Karpas-422 (cell line): ENCODE measurements at places on chromosomes 1 and 21.

DNA sequence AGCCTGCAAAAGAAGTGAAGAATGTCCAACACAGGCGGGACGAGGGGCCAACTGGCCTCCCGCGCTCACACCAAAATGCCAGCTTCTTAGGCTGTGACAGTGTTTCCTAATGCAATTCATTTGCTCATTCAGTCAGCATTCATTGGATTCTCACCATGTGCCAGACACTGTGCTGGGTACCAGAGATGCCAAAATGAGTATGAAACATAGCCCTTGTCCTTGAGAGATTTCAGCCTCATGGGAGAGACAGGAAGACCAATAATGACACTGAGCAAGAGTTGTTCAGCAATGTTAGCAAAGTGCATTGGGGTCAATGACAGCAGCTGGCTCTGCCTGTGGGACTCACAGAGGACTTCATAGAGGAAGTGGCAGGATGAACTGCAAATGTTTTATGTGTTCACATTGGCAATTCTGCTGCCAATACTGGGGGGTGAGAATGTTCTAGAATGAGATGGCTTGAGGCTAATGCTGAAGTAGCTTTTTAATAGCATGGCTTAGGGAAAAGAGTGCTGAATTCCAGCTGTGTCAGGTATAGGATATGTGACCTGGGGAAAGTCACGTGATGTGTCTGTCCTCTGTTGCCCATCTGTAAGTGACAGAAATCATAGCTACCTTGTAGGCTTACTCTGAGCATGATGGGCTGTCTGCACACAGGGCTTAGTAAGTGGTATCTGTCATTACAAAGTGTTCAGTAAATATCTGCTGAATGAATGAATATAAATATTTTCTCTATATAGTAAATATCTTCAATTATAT, 58.3 kb upstream of the KIF26B start:
- DNase-seq, result no peak

DNA sequence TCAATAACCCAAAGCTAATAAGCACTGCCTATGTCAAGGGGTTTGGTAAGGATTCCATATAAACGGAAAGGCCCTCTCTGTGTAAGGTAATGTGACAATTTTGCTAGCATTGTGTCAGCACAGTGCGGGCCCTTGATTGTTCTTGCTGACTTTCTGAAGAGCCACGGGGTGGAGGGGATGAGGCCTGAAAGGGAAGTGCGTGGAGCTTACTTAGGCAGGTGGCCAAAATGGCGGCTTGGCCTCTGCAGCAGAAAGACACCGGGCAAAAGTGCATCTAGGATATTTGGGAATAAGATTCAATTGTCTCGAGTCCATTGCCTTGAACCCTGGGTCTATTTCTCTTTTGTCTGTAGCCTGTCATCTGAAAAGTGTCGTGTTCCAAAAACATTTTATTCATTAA, 114.3 kb downstream of the TGFB2 start:
- no peak for DNase-seq

GRCh38 chr1:164017239-164017638, 541.7 kb upstream of the PBX1 start:
- DNase-seq, result no peak

- DNase-seq, result no peak
These were observed 135.9 kb upstream of the CHRM3 start for GRCh38 chr1:239250353-239251035.

- no peak for DNase-seq
These were observed 50.1 kb downstream of the CLDN17 start for GRCh38 chr21:30116479-30116878.

- no peak for DNase-seq
These were observed 3.5 kb downstream of the TNFRSF14 start for GRCh38 chr1:2559509-2560298.

GRCh38 chr1:18614069-18614735, 16.4 kb upstream of the PAX7 start:
- DNase-seq, result no peak

DNA sequence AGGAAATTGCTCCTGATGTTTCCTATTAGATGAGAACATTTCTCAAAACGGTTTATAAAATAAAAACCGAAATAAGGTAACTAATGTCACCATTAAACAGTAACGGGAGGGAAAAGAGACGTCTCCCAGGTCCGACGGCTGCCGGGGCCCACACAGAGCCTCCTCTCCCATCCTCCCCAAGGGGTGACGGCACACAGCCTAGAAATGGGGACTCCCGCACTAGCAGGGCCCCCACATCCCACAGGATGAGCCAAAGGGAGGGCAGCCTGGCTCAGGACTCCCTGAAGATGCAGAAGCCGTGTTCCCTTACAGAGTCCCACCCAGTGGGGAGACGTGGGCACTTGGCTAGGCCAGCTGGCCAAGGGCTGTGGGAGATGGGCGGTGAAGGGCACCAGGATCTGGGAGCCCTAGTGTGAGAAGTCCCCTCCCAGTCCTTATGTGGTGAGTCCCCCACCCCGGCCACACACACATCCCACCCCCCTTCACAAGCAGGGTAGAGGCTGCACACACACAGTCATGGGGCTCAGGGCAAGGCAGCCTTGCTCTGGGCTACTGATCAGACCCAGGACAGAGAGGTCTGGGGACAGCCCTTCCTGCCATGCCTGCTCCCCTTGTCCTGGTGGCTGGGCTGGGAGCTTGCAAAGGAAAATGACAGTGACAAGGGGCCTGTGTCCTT, 3.3 kb downstream of the KRTAP10-3 start:
- DNase-seq, result no peak

DNA sequence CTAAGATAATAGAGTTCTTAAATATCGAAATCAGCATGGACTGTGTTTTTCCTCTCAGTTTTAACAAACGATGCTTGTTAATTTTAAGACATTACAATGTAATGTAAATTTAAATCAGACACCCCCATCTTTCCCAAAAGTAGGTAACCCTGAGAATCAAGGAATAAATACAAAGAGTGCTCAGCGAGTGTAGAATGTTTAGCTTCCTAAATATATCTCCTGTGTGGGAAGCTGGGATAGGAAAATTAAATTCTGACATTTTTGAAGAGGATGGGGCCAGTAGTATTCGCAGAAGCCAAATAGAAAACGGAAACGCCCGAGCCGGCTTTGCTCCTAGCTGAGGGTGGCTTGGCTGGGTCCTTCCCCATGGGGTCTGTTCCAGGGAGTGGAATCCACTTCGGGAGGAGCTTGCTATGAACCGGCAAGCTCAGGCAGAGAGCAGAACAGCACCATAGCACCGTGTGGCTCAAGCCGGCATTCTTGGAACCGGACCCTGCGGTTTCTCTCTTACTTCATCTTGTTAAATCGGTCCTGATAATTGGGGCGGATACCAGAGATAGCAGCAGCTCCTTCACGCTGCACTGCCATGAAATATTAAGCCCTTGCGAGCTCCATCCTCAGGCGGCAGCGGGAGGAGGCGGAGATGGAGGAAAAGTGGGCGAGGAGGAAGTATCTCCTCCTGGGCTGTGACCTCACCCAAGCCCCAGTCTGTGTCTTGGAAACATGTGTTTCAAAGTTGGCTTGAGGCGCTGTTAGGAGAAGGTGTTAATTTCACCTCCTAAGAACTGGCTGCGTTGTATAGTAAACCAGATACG, 24.9 kb downstream of the MAP3K7CL start:
- no peak for DNase-seq

DNA sequence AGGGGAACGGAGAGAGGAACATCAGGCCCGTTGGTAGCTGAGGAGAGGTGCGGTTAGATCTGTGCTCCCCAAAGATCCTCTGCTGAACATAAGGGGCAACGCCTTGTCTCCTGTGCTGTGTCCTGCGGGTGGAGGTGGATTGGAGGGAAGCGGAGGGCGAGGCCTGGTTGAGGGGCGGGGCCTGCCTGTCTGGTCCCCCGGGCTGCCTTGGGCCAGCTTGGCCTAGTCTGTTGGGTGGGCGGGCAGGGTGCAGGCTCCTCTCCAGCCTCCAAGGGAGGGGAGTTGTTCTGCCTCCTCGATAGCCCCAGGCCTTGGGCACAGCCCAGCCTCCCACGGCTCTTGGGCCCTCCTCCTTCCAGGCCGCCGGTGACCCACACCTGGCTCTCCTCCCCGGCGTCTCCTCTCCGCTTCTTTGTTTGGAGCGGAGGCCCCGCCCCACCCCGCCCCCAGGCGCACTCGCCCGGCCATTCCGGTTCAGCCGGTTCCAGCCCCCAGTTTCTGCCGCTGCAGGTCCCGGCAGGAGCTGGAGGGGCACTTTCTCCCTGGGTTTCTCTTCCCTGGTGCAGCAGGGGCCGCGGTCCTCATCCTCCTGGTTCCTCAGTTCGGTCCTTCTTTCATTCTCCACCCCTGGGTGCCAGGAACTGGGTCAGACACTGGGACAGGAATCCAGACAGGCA, 19.4 kb downstream of the PTPRF start:
- DNase-seq, result no peak

GRCh38 chr1:161801955-161802354, 35.8 kb downstream of the ATF6 start:
- DNase-seq, result no peak

DNA sequence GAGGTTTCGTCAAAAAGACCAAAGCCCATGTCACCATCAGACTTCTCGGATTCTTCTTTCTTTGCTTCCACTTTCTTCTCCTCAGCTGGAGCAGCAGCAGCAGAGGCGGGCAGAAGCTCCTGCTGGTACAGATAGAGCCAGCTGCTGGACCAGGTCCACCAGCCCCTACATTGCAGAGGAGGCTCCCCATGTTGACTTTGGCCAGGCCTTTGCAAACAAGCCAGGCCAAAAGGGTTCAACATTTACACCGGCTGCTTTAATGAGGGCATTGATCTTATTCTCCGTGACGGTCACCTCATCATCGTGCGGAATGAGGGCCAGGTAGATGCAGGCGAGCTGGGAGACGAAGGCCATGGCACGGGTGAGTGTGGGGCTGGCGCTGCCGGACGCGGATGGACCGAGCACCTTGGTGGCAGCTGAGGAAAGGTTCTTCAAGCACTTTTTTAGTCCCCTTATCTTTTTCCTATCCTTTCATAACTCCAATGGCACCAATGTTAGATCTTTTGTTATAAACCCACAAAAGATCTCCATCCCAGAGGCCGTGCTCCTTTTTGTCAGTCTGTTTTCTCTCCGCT, 358.5 kb downstream of the RGS7 start:
- no peak for DNase-seq

- no peak for DNase-seq
These were observed 136.3 kb downstream of the CDC42BPA start for GRCh38 chr1:227182012-227182411.

DNA sequence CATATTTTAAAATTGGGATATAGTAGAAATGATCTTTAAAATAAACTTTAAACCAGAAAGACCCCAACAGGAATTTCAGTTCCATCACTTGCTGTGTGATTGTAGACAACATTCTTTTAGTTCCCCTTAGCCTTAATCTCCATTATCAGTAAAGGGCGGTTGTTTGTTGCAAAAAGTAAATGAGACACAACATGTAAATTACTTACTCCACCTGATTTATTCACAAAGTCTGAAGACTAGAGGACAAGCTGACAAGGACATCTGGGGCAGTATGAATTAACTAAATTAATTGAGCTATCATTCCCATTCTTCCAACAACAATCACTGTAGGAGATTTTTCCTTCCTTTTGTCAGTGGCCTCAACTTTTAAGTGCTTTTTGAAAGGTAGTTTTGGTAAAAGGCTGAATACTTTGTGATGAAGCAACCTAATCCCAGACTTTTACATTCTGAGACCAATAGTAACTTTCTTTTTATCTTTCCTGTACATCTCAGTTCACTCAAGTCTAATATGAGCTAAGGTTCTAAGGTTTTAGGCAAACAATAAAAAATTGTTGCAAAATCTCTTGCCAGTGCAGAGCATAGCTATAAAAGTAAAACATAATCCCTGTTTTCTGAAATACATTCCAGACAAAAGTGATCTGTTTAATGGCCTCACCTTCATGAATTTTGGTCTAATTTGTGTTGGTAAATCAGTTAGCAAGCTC, 6.2 kb downstream of the SLC19A2 start:
- no peak for DNase-seq

DNA sequence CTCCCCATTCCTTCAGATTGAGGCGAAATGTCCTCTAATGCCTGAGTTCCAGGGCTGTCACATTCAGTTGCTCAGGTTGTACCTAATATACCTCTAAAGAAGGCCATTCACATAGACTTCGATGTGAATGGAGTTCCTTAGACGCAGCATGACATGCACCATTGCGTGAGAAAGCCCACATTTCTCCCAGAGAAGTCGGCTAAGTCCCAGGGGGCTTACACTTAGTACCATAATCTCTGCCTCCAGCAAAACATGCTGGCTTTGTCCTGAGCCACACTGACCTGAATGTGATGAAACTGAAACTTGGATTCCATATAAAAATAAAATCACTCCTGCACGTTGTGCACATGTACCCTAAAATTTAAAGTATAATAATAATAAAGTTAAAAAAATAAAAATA, 23.2 kb upstream of the SLC2A1 start:
- no peak for DNase-seq

- no peak for DNase-seq
These were observed 8.6 kb downstream of the NR5A2 start for GRCh38 chr1:200035956-200036618.

- no peak for DNase-seq
These were observed 17.4 kb downstream of the PEA15 start for GRCh38 chr1:160222546-160222945.

DNA sequence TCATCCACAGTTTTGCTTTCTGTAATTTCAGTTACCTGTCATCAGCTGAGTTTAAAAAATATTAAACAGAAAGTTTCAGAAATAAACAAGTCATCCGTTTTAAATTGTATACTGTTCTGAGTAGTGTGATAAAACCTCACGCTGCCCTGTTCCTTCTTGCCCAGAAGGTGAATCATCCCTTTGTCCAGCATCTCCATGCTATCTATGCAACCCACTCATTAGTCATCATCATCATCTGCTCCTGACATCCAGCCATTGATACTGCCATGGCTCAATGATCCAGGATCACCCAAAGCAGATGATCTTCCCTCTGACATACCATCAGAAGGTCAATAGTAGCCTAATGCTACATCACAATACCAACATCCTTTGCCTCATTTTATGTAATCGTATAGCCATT, 198.3 kb downstream of the SLC44A5 start:
- DNase-seq, result no peak

DNA sequence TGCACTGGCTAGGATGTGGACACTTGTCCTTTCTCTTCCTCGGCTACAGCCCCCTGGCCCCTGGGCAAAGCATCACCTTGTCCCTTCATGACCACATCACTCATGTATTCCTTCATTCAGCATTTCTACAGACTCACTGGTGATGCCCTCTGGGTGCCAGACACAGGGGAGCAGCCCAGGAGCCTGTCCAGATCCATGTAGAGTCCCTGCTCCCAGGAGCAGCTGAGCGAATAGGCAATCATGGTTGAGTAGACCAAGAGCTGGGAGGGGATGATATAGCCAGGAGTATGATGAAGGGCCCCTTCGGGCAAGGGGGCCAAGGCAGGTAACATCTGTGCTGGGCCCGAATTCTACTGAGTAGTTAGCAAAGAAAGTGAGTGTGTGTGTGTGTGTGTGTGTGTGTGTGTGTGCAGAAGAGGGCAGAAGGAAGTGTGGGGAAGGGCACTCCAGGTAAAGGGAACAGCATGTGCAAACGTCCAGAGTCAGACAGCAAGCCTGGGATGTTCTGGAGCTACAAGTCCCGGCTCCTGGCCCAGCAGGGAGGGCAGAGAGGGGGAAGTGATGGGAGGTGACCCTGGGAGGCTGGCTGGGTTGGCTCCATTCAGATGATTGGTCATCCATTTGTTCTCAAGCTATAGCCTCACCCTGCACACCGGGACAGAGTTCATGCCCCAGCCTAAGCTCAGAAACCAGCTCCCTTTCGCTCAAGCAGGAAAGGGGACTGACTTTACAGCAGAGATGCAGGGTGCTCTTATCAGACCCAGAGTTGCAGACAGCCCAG, 21.0 kb upstream of the PIK3CD start:
- DNase-seq, result no peak

- DNase-seq, result no peak
These were observed 415.3 kb upstream of the CAMK1G start for GRCh38 chr1:209168204-209168603.

GRCh38 chr1:45272913-45273371, 53.8 kb upstream of the HPDL start:
- DNase-seq, result no peak
